Lung (tissue), 17 donors: ENCODE measurements at places on chromosomes 1 and 21. TPM values are rescaled to one million over a fixed set of nuclear protein-coding genes. Genes with fewer than 3 reads are reported as not detected.

- no peaks in the 10 kb centered on the region for H3K4me1 ChIP-seq
- H3K27ac ChIP-seq: no peak overlapping the region
- no peak overlapping the region for H3K4me3 ChIP-seq
- no peaks in the 10 kb centered on the region for H3K36me3 ChIP-seq
- DNase-seq: no peak
These were observed 79.0 kb upstream of the B3GALT5 start for GRCh38 chr21:39533545-39534380.

The AQP10 gene
- 0.31 TPM for total RNA-seq

DNA sequence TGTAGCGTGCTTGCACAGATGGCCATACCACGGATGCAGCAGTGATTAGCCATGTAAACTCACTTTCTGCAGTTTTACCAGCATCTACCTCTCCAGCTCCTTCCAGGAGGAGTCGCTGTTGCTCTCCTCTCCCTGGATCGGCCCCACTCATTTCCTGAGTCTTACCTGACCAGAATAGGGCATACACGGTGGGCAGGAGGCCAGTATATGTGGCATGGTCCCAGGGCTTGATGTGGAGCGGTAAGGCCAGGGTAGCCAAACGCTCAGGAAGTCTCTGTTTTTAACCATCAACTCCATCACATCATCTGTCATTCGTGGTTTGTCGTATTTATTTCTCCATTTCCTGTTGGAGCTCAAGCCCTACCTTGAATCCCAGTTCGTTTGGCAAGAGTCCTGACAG, 163.4 kb upstream of the USP24 start:
- no peaks in the 10 kb centered on the region for H3K36me3 ChIP-seq
- H3K27me3 ChIP-seq: no peaks in the 10 kb centered on the region
- H3K27ac ChIP-seq: no peak overlapping the region
- H3K4me3 ChIP-seq: no peak overlapping the region
- peak; percentile 64 for DNase-seq

DNA sequence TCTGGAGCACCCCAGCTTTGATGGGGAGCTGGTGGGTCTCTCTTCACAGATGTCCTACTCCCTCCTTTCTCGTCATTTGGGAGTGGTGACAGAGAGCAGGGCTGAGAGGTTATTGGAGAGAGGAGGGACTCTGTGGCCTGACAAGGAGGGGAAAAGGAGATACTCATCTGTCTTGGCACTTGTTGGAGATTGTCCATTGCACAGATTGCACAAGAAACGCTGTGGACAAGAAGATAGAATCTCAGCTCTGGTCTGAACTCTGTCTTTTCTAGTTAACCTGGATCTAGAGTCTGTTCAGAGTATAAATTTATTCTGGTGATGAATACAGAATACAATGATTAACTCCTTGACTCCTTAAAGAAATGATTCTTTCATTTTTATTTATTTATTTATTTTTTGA, 22.4 kb upstream of the SMAP2 start:
- DNase-seq: no peak
- H3K36me3 ChIP-seq: no peaks in the 10 kb centered on the region
- H3K27ac ChIP-seq: no peak overlapping the region
- no peaks in the 10 kb centered on the region for H3K4me1 ChIP-seq
- H3K4me3 ChIP-seq: no peak overlapping the region
- no peaks in the 10 kb centered on the region for H3K27me3 ChIP-seq

The CR2 gene
- total RNA-seq: 3.6 TPM

- H3K27me3 ChIP-seq: no peaks in the 10 kb centered on the region
- peaks cover 2% of the 10 kb centered on the region for H3K4me1 ChIP-seq
- DNase-seq: no peak
- H3K36me3 ChIP-seq: no peaks in the 10 kb centered on the region
- no peak overlapping the region for H3K27ac ChIP-seq
- no peak overlapping the region for H3K4me3 ChIP-seq
These were observed 54.2 kb downstream of the HIVEP3 start for GRCh38 chr1:41864471-41865040.

GRCh38 chr21:44779417-44780136, 22.0 kb downstream of the UBE2G2 start:
- no peak overlapping the region for H3K27ac ChIP-seq
- no peaks in the 10 kb centered on the region for H3K27me3 ChIP-seq
- H3K36me3 ChIP-seq: peaks cover 11% of the 10 kb centered on the region
- peaks cover 5% of the 10 kb centered on the region for H3K4me1 ChIP-seq

The DRAXIN gene
- total RNA-seq: 0.31 TPM

The LAX1 gene
- total RNA-seq: 1.0 TPM

The OR2T35 gene
- total RNA-seq: not detected

- H3K27me3 ChIP-seq: no peaks in the 10 kb centered on the region
- no peak overlapping the region for H3K4me3 ChIP-seq
- no peak overlapping the region for H3K27ac ChIP-seq
- H3K36me3 ChIP-seq: peaks cover 27% of the 10 kb centered on the region
- no peak for DNase-seq
These were observed 63.2 kb upstream of the ADAM30 start for GRCh38 chr1:119959268-119960220.

- no peaks in the 10 kb centered on the region for H3K4me1 ChIP-seq
- H3K4me3 ChIP-seq: no peak overlapping the region
- no peak overlapping the region for H3K27ac ChIP-seq
- H3K27me3 ChIP-seq: no peaks in the 10 kb centered on the region
- no peak for DNase-seq
These were observed 22.7 kb upstream of the PIK3CD start for GRCh38 chr1:9628541-9629444.

DNA sequence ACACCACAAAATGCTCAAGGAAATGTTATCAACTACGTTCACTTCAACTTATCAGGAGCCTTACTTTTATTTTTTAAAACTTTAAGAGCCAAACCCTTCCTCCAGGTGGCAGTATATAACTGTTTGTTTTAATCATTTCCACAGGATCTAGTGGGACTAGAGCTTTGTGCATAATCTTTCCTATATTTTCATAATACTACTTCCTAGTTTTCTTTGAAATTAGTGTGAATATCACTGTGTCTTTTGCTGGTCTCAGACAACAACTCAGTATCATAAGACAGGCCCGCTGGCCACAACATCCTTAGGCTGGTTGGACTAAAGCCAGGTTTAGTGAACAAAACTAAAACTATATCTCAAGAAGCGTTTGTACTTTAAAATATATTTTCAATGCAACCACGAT, 145.5 kb downstream of the TIAM1 start:
- H3K4me3 ChIP-seq: no peak overlapping the region
- no peak overlapping the region for H3K27ac ChIP-seq
- H3K36me3 ChIP-seq: peaks cover 7% of the 10 kb centered on the region
- peak; percentile 85 for DNase-seq
- H3K27me3 ChIP-seq: no peaks in the 10 kb centered on the region
- peaks cover 14% of the 10 kb centered on the region for H3K4me1 ChIP-seq

The KRTAP21-2 gene
- total RNA-seq: not detected

The ALPL gene
- 38.6 TPM for total RNA-seq

GRCh38 chr1:109263597-109264378, 14.4 kb downstream of the CELSR2 start:
- no peaks in the 10 kb centered on the region for H3K27me3 ChIP-seq
- no peak overlapping the region for H3K27ac ChIP-seq
- H3K4me3 ChIP-seq: no peak overlapping the region
- H3K36me3 ChIP-seq: no peaks in the 10 kb centered on the region

DNA sequence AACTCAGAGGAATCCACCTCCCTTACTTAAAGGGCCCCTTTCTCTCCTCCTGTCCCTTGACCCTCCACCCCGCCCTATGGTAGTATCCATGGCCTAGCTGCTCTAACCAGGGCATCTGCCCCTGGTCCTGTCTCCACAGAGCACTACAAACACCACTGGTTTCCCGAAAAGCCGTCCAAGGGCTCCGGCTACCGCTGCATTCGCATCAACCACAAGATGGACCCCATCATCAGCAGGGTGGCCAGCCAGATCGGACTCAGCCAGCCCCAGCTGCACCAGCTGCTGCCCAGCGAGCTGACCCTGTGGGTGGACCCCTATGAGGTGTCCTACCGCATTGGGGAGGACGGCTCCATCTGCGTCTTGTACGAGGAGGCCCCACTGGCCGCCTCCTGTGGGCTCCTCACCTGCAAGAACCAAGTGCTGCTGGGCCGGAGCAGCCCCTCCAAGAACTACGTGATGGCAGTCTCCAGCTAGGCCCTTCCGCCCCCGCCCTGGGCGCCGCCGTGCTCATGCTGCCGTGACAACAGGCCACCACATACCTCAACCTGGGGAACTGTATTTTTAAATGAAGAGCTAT, 1.7 kb downstream of the BTG2 start:
- DNase-seq: no peak
- H3K27me3 ChIP-seq: no peaks in the 10 kb centered on the region
- H3K36me3 ChIP-seq: no peaks in the 10 kb centered on the region
- H3K4me1 ChIP-seq: peaks cover 8% of the 10 kb centered on the region
- peak overlapping the region; percentile 72 for H3K4me3 ChIP-seq
- peak overlapping the region; percentile 94 for H3K27ac ChIP-seq

DNA sequence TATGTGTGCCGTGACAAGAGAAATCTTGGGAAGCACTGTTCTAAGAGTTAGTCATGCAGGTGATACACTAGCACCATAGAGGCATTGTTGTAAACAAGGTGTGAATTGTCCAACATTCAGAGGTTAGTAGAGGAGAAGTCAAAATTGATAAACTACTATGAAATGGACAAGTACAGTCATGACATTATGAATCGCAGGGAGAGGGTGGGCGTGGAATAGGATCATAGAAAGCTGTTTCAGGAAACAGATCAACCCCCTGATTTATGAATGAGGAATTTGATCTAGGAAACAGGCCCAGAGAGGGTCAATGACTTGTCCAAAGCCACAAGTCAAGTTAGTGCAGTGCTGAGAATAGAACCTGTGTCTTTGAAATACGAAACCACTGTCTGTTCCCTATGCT, 58.5 kb upstream of the LAX1 start:
- H3K4me3 ChIP-seq: no peak overlapping the region
- no peaks in the 10 kb centered on the region for H3K4me1 ChIP-seq
- no peak overlapping the region for H3K27ac ChIP-seq
- DNase-seq: no peak

The DNAJC28 gene
- total RNA-seq: 1.3 TPM

DNA sequence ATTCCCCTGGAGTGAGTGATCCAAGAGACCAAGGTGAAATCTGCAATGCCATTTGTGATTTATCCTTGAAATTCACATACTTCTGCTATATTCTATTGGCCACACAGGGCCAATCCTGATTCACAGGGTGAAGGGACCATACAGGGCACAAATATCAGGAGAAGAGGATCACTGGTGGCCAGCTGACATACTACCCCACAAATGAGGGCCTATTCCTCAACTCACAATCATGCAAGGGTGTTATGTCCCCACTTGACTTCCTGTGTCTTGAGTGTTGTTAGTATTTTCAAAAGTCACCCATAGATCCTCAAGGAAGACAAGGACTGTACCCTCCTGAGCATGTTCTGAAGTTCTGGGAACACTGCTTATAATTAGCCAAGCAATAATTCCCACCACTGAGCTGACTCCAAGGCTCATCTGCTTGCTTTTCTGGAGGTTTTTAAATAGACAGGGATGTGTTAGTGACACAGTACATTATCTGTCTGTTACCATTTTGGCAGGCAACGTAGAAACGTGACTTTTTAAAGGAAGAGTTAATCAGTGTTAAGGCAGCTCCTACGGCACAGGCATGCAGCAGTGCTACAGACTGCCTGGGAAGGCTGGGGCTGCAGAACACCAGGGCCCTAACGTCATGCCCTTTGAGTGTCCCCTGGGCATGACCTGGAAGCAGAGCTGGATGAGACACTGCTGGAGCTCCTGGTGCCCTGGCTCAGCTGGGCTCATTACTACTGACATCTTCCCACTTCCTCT, 137.4 kb downstream of the FAM78B start:
- no peak for DNase-seq
- H3K27me3 ChIP-seq: no peaks in the 10 kb centered on the region
- no peaks in the 10 kb centered on the region for H3K4me1 ChIP-seq

The ARHGAP29 gene
- total RNA-seq: 43.5 TPM

DNA sequence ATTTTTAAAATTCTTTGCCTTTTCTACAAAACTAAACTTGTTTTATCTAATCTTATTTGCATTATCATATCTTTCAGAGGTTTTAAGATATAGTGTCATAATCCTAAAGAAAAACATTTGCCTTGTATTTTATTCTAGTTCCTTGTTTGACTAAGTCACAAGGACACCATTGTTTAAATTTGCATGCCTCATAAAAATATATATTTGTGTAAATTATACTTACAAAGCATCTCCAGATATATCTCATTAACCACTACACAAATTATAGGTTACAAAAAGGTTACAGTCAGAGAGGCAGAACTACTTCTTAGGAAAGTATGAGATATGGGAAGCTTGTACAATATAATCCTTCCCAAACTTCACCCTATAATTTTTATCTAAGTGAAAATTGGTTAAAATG, 4.2 kb upstream of the RGS13 start:
- no peak overlapping the region for H3K27ac ChIP-seq
- H3K27me3 ChIP-seq: no peaks in the 10 kb centered on the region
- H3K36me3 ChIP-seq: no peaks in the 10 kb centered on the region
- no peak overlapping the region for H3K4me3 ChIP-seq
- DNase-seq: no peak

- DNase-seq: peak; percentile 76
- peaks cover 3% of the 10 kb centered on the region for H3K36me3 ChIP-seq
- no peaks in the 10 kb centered on the region for H3K4me1 ChIP-seq
- no peak overlapping the region for H3K4me3 ChIP-seq
- H3K27me3 ChIP-seq: no peaks in the 10 kb centered on the region
These were observed 193.6 kb downstream of the RPS6KC1 start for GRCh38 chr1:213244664-213245091.
